ENCODE measurements at places on chromosomes 2 and 18.

DNA sequence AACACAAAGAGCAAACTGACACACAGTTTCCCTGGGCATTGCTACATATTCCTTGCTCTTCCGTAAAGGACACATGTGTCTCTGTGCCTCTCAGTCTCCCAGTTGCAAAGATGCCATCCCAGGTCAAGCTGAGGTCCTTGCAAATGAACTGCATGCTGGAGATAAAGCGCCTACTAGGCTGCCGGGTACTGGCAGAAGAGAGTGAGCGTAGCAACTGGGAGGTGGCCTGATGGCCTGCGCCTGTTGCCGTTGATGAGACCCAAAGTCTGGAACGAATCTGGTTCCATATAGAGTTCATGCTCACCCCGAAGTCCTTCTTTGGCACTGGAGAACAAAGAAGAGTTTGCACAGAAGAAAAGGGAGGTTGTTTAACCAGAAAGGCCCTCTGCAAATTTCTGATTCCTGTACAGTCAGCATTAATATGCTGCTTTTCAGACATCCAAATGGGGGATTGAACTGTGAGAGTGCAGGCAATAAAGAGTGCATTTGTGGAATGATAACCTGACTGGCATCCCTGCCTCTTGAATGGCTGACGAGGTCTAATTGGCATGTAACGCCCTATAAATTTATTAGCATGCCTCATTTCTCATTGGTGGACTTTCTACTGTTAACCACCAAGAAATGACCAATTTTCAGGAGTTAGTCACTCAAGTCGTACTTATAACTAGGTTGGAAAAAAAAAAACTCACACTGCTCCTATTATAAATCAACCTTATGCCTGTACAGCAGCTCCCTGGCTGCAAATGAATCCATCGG lies 78.7 kb downstream of the GBX2 start:
- DNase-seq: peak; percentile 54

DNA sequence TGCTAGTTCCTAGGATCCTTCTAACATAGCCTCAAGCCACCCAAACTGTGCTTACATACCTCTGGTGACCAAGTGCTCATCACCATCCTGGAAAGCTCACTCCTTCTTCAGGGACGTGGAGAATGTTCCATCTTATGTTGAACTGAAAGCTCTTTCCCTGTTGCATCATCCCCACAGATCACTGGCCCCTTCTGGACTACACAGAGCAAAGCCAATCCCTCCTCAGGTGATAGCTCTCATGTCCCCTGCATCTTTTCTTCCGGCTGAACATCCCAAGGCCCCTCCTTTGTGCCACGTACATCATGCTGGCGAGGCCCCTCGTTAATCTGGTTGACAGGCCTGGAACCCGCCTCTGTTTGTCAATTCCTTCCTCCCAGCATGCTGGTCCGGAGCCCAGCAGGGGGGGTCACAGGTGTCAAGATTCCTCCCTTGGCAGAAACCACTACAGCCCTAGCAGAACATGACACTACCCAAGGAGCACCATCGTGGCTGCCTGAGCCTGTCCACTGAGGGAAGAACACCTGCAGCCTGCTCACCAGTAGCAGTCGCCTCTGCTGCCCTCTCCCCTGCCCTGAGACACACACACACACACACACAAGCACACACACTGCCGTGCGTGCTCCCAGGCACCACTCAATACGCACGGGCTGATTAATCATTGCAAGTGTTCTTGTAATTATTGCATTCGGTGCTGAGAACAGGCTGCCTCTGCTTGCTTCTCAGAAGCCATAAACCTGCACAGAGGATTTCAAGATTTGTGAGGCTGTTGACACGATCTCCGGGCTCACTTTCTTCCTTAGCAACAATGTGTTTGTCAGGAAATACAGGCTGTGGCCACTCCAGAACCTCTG lies 6.3 kb upstream of the KCNK3 start:
- no peak for DNase-seq

GRCh38 chr2:218123986-218124385 lies 1.8 kb upstream of the CXCR2 start:
- DNase-seq: no peak

GRCh38 chr2:66555501-66556324 lies 120.8 kb downstream of the MEIS1 start:
- peak; percentile 44 for DNase-seq

- DNase-seq: no peak
Observed at GRCh38 chr2:199201539-199201938, 256.2 kb downstream of the SATB2 start.

GRCh38 chr2:203097735-203098134 lies 83.1 kb downstream of the NBEAL1 start:
- DNase-seq: no peak

DNA sequence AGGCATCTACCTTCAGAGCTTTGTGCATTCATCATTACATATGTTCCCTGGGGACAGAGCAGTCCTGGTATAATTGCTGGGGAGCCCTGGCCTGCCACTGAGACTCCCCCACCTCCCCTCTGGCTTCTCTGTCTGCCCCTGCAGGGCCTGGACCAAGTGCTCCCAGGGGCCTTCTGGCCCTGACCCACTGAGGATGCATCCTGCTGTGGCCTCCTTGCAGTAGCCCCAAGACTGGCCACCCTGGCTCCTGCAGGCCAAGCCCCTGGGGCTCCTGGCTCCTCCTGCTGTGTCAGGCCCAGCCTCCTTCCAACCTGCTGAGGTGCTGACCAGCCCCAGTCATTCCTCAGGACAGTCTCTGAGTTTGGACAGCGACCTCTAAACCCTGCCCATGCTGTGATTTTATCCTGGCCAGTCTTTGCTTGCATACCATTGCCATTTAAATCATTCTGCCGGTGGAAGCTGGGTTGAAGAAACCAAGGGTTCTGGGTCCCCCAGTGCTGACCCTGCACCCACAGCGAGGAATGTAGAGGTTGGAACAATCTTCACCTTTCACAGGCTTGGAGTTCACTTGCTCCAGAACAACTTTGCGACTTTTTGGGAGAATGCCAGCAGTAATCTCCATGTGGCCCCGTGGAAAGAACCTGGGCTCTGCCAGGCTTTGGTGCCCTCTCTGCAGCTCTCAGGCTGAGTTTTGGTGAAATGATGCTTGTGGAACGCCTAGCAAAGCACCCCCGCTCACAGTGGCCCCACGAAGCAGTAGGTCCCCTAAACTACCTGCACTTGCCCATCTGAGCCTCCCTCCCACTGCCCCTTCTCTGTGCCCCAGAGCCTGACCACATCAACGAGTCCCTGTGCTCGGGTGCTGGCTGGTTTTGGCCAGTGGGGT lies 167.3 kb upstream of the GLI2 start:
- no peak for DNase-seq

DNA sequence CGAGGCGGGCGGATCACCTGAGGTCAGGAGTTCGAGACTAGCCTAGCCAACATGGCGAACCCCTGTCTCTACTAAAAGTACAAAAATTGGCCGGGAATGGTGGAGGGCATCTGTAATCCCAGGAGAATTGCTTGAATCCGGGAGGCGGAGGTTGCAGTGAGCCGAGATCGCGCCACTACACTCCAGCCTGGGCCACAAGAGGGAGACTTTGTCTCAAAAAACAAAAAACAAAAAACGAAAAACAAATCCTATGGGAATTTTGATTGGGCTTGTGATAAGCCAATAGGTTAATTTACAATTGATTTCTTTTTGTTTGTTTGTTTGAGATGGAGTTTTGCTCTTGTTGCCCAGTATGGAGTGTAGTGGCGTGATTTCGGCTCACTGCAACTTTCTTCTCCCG lies 24.2 kb upstream of the TOGARAM2 start:
- no peak for DNase-seq

DNA sequence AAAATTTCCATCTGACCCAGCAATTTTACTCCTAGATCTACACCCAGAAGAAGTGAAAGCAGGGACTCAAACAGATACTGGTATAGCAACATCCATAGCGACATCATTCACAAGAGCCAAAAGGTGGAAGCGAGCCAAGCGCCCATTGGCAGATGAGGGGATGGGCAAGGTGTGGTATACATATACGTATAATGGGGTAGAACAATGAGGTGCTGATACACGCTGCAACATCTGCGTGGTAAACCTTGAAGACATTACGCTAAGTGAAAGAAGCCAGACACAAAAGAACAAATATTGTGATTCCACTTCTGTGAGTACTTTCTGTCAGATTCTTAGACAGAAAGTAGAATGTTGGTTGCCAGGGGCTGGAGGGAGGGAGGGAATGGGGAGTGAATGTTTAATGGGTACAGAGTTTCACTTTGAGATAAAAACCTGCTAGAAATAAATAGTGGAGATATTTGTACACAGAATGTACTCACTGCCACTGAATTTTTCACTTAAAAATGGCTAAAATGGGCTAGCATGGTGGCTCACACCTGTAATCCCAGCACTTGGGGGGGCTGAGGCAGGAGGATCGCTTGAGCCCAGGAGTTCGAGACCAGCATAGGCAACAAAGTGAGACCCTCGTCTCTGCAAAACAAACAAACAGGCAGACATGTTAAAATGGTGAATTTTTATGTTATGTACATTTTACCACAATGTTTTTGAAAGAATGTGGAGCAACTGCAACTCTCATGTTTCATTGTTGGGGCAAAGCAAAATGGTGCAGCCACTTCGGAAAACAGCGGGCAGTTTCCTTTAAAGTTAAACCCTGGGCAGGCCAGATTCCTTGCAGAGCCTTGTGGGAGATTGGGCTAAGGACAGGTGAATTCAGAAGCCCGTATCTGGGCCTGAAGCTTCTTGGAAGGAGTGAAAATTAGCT lies 103.4 kb upstream of the MYCN start:
- no peak for DNase-seq

GRCh38 chr18:76056471-76057110 lies 438.5 kb downstream of the ZNF516 start:
- DNase-seq: no peak

- peak; percentile 10 for DNase-seq
Observed at GRCh38 chr2:170122883-170123547, 54.9 kb upstream of the MYO3B start.

DNA sequence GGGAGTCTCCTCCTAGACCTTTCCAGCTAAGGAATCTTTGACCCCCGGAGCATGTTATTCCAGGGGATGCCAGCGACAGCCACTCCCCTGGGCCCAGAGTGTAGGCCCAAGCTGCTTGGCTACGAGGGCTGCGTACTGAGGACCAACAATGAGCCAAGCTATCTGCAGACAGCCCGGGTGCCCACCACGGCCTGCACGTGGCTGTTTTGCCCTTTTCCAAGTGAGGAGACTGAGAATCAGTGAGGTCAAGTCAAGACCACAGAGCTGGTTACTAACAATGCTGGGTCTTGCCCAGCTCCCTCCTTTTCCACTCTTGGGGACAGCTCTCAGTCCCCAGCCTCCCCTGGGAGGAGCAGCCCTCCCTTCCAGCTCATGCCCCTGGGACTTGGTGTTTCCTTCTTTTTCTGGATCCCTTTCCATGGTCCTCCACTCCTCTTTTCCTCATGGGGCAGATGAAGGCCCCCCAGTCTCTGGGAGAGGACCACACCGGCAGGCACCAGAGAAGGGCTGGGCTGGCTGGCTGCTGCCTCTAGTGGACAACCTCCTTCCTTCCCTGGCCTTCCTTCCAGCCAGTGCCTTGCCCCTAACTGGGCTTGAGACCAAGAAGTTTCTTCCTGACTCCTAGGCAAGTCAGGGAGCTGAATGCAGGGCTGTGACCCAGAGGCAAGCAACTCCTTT lies 550 bp upstream of the MALL start:
- peak; percentile 66 for DNase-seq

DNA sequence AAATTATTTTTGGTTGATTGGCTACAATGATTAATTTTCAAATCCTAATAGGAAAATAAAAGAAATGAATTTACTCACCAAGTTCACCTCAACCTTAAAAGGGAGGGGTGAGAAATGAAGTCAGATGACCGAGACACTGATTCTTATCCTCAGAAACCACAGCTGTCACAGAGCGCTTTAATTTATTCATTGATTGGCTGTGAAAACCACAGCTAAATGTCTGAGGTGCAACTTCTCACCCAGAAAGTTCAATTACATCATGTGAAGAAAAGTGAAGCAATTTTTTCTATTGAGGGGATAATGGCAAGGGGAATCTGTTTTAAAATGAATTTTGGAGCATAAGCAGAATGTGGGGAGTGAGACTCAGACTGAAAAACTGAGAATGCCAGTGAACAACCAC lies 128.4 kb downstream of the RNF152 start:
- no peak for DNase-seq

GRCh38 chr2:223896833-223897311 lies 48.3 kb downstream of the WDFY1 start:
- no peak for DNase-seq

DNA sequence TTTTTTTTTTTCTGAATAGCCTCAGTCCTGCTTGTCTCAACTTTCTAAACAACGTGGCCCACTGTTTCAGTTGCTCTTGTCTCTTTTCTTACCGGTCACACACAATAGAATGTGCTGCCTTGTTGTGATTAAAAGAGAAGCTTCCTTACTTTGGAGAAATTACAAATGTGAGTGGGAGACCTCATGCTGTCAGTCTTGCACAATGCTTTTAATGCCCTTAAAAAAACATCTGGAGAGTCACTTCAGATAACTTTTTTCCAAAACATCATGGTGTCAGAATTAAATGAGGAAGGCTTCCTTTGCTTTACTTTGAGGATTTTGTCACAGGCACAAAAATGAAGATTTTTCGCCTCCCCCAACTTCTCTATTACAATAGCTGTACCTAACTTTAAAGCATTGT lies 37.7 kb downstream of the LHCGR start:
- DNase-seq: no peak

- no peak for DNase-seq
Observed at GRCh38 chr2:60446413-60447267, 106.8 kb downstream of the BCL11A start.

DNA sequence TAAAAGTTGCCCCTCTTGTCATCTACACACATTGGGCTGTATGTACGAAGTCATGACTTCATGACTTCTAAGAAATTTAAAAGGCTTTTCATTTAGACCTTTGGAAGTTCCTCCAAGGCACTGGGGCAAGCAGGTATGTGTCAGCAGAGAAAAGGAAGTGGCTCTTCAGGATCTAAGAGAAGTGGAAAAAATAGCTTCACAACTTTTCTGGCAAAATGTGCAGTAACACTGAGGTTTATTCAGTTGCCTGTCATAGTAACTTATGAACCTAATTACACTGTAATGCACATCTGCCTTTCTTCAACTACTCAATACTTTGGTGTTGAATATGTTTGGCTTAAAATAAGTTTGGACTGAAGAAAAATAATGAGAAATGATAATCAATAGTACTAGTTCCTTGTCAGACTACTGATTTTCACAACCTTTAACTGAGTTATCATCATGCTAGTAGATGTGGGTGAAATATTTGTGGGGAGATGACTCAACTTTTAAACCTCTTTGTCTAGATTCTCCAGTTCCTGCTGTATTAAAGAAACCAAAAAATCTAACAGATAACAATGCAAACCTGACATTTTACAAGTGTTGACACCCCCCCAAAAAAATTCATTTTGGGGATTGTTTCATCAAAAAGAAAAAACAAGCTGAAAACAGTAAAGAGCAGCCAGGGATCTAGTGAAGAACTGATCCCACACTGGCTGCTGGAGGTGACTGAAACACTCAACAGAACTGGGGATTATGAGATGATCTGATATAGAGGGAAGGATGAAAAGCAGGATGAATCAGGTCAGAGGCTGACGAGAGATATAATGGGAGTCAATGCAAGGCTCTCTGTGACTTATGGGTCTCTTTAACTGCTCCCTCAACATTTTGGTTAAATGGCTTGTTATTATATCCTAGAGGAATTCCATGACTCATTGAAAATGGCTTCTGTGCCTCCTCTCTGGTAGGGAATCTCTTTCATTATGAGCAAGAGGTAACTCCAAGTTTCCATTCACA lies 84.6 kb downstream of the COLEC12 start:
- peak; percentile 72 for DNase-seq
